ENCODE measurements at places on chromosomes 4 and X.

- no peak for DNase-seq
These were observed at the start of gene PLP2 for GRCh38 chrX:49171752-49172279. PLP2 (plus strand) TSS chrX:49171898; CDS start chrX:49172001, 103 bp downstream.

DNA sequence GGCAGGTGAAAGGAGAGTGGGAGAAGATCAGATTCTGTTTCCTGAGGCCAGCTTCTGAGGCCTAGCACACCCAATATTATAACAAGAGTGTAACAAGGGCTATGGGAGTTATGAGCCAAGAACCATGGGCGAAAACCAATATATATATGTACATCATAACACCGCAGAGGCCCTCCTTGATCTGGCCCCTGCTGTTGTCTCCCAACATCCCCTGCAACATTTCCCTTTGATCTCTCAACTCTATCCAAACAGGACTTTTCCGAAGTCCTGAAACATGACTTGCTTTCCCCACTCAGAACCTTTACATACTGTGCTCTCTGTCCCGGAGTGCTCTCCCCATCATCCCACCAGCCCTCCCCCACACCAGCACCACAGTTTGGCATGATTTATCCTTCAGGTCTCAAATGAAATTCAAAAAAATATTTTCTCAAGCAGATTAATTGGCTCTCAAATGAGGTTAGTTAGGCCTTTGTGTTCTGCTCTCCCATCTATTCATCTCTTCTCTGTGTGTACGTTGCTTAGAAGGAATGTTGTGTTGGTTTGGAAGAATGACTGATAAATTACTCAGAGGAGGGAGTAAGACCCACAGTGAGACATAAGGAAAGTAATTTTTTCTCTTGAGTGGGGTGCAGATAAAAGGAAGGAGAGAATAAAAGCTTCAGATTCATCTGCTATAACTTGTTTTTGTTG, 58.1 kb upstream of the SMIM10 start:
- no peak for DNase-seq

GRCh38 chr4:3873408-3874027, 107.3 kb downstream of the ADRA2C start:
- no peak for DNase-seq

DNA sequence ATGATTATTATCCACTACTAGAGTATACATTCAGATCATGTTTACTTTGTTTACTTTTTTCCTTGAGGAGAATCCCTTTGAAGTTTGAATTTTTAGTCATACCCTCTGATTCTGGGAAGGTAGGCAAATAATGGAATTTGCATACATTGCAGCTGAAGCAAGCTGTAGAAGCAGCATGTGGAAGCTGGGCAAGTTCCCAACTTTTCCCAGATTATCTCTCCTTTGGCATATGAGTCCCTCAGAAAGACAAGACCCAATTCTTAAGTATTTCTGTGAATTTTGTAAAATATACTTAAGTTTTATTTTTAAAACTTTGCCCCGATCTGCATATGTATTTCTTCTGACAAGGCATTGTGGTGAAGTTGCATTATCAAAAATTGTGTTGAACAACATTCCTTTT, 94.9 kb downstream of the CNKSR2 start:
- DNase-seq = no peak

- DNase-seq = no peak
These were observed 608.6 kb upstream of the NR3C2 start for GRCh38 chr4:149050840-149051239.

- DNase-seq = no peak
These were observed 3.7 kb upstream of the UGT2A1 start for GRCh38 chr4:69656653-69657158.

DNA sequence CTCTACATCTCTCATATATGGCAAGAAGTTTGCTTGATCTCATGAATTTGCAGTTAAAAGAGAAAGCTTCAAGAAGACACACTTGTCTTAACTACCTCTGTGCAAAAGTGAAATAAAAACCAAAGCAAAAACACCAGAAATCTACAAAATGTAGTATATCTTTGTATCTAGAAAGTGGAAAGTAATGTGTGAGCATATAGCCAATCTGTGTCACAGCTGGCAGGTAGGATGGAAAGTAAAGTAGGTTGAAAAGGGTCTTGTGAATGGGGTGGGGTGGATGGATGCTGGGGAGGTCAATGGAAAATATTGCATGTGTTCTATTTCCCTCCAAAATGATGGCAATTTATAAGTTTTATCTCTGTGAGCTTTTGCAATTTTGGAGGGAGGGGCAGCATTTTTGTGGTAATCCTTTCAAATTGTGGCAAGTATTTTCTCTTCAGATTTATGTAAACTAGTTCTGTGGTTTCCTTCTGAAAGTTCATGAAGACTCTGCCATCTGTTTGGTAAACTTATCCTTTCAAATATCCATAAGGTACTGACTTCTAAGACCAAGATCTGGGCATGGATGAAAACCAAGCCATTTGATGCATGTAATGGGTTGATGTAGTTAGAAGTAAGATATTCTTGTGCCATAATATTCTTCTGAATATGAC, 215.9 kb upstream of the GIMD1 start:
- DNase-seq = no peak

GRCh38 chrX:148385471-148385870, 114.9 kb upstream of the AFF2 start:
- no peak for DNase-seq
